ENCODE measurements at places on chromosomes 2 and 18.

DNA sequence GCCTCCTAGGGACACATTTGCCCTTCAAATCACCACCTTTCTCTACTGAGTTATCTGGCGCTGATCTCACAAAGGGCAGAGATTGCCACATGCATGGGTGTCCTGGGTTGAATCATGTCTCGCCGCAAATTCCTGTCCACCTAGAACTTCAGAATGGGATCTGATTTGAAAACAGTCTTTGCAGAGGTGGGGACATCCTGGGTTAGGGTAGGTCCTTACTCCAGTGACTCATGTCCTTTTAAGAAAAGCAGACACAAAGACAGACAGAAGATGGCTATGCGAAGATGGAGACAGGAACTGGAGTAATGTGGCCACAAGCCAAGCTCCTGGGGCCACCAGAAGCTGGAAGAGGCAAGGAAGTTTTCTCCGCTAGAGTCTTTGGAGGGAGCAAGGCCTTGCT lies 197.4 kb upstream of the SMIM21 start:
- no peak for DNase-seq

GRCh38 chr2:237964194-237964577 lies 2.6 kb upstream of the UBE2F start:
- no peak for DNase-seq

GRCh38 chr2:172089005-172089504 lies 3.7 kb downstream of the DLX1 start:
- DNase-seq = no peak

GRCh38 chr2:45839508-45840251 lies 188.2 kb downstream of the PRKCE start:
- DNase-seq = no peak

GRCh38 chr2:239522740-239523119 lies 121.9 kb upstream of the HDAC4 start:
- DNase-seq = no peak

- DNase-seq = no peak
Observed at GRCh38 chr18:61754039-61754583, 138.7 kb downstream of the RNF152 start.

DNA sequence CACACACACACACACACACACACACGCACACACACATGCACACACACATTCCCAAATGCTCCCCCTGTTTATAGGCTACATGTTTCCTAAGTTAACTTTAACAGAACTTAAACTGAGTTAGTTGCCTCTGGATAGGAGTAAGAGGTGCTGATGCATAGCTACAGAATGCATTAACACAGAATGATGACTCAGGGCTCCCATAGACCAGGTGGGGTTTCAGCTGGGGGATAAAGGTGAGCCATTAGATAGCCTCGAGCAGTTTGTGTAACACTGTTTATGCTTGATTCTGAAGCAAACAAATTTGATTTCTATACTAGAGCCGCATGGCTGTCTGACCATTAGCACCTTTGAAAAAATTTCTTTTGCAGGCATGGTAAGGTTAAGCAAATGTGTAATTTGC lies 741.0 kb downstream of the PLCL1 start:
- no peak for DNase-seq

- DNase-seq = no peak
Observed at GRCh38 chr2:208049006-208049405, 23.7 kb upstream of the PLEKHM3 start.

DNA sequence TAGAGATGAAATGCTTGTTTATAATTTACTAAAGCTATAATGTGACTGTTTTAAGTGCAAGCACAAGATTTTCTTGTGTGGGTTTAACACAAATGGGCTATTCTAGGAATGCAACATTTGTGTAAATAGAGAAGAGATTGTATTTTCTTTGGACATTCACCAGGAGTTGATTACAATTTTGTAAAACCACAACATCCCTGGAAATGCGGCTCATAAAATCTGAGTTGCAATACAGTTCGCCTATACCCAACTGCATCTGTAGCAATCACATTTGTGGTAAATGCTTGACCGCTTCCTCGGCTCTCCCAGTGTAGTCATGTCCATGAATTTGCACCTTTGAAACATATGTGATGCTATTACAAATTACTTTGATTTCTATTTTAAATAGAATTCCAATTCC lies 348.7 kb upstream of the CDH20 start:
- no peak for DNase-seq

All from activated T-helper 1 cell treated with Interleukin-2 at 50 U/mL for 16 hours (primary cell).